Mesothelial cell of epicardium (in vitro differentiated cells): ENCODE measurements at places on chromosomes 6 and 20.

DNA sequence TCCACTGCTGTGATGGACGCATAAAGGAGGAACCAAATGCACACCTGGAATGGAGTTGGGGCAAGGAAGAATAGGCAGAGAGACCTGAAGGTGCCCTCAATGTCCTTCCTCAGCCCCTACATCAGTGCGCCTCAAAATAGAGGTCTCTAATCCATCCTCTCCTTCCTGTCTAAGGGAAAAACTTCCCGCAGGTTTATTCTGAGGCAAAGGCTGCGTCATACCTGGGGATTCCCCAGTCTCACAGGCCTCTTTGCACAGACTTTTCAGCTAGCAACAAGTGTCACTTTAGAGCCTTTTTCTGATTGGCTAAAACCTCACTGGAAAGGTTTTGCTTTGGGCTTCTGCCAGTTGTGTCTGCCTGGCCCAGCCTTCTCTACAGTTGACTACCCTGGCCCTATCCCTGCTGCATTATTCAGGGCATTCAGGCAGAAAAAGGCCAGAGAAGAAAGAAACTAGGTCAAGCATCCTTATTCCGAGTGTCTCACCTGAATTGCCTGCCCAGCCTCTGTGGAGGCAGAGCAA lies 1.8 kb upstream of the HLA-DQB1 start:
- H3K4me3 ChIP-seq: no peak overlapping the region
- no peak overlapping the region for H3K27ac ChIP-seq
- H3K4me1 ChIP-seq: peaks cover 25% of the 10 kb centered on the region
- no peak for DNase-seq
- no peaks in the 10 kb centered on the region for H3K36me3 ChIP-seq
- H3K27me3 ChIP-seq: peaks cover 46% of the 10 kb centered on the region

- no peak for DNase-seq
- H3K27me3 ChIP-seq: no peaks in the 10 kb centered on the region
- H3K36me3 ChIP-seq: no peaks in the 10 kb centered on the region
- no peak overlapping the region for H3K27ac ChIP-seq
- no peak overlapping the region for H3K4me3 ChIP-seq
- H3K4me1 ChIP-seq: no peaks in the 10 kb centered on the region
Measured at GRCh38 chr20:39429726-39430125, 467.6 kb downstream of the DHX35 start.

- H3K4me3 ChIP-seq: peak overlapping the region; percentile 81
- no peaks in the 10 kb centered on the region for H3K27me3 ChIP-seq
- H3K4me1 ChIP-seq: peaks cover 71% of the 10 kb centered on the region
- peak overlapping the region; percentile 82 for H3K27ac ChIP-seq
- no peaks in the 10 kb centered on the region for H3K36me3 ChIP-seq
Measured at GRCh38 chr6:30684386-30685156, 1.9 kb downstream of the PPP1R18 start.

DNA sequence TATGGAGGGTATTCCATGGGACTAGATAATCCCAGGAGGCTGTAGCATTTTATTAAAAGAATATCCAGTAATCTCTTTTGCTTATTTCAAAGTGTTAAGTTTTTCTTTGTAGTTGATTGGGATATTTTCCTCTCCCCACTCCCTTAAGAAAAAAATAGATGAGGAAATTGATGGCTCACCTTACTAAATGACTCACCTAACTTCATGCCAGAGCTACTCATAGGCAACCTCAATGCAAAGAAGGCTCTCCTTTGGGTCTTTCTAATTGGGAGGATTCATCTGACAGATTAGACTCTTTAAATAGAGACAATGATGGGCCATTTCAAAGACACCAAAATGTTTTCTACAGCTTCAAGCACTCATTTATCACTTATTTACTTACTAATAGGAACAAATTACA lies 528.5 kb upstream of the BTBD3 start:
- DNase-seq: no peak
- no peaks in the 10 kb centered on the region for H3K27me3 ChIP-seq
- peaks cover 2% of the 10 kb centered on the region for H3K4me1 ChIP-seq
- no peak overlapping the region for H3K27ac ChIP-seq
- no peak overlapping the region for H3K4me3 ChIP-seq

- peaks cover 4% of the 10 kb centered on the region for H3K27me3 ChIP-seq
- DNase-seq: no peak
- peaks cover 15% of the 10 kb centered on the region for H3K4me1 ChIP-seq
- no peaks in the 10 kb centered on the region for H3K36me3 ChIP-seq
- no peak overlapping the region for H3K4me3 ChIP-seq
Measured at GRCh38 chr20:31909253-31910070, 39.0 kb downstream of the TTLL9 start.

DNA sequence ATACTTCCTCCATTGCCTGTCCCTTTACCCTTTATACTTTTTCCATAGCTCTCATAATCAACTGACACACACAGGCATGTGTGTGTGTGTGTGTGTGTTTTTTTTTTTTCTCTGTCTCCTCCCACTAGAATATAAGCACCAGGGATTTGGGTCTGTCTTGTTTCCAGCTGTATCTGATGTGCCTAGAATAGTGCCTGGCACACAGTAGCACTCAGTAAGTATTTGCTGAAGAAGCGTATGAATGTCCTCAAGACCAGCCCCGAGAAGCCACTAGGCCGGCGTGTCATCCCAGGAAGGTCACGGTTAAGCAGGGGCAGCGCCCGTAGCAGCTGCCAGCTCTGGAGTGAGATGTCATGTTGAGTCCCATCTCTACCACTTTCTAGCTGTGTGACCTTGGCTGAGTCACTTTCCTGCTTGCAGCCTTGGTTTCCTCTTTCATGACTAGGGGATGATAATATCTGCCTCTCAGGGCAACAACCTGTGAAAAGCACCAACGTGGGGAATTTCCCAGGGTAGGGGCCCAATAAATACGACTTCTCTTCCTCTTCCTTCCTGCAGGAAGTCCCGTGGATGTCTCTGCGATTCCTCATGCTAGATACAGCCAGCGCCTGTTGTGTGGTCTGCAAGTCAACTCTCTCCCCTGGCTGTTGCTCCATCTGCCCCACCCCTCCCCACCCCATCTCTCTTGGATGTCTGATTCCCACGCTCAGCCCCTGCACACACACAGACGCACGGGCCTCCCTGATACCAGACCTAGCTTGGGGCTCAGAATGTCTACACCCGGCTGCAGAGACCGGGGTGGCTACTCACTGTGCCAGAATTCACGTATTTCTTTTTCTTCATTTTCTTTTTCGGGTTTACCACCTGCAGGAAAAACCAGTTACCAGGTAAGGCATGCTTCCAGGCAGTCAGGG lies 58.1 kb downstream of the RAB44 start:
- peaks cover 5% of the 10 kb centered on the region for H3K27me3 ChIP-seq
- H3K4me1 ChIP-seq: peaks cover 13% of the 10 kb centered on the region
- no peak overlapping the region for H3K27ac ChIP-seq

DNA sequence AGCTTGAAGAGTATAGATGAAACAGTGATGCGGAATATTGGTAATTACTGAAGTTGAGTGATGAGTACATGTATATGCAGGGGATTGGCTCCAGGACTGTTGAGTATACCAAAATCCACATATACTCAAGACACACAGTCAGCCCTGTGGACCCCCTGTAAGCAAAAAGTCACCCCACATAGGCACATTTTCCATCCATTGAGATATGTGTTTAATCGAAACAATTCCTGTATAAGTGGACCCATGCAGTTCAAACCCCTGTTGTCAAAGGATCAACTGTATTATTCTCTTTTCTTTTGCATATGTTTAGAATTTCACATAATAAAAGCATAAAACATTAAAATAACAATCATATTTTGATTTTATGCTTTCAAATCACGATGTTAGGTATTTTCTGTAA lies 32.1 kb upstream of the FILIP1 start:
- H3K27me3 ChIP-seq: no peaks in the 10 kb centered on the region
- H3K36me3 ChIP-seq: peaks cover 1% of the 10 kb centered on the region
- no peak overlapping the region for H3K4me3 ChIP-seq
- peaks cover 27% of the 10 kb centered on the region for H3K4me1 ChIP-seq

DNA sequence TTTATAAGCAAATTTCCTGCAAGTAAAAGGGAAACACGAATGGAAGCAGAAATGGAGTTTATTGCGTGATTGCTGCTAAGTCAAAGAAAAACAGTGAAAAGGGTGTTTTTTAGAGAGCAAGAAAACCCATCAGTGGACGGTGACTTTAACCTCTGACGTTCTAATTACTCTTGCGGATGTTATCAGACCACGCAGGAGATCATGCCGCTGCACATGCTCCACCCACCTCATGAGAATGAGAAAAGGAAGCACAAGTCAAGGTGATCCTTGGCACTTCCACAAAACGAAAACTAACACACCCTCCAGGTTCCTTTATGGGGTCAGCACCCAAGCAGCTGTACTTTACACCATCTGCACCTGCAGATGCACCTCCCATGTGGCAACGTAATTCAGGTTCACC lies 45.0 kb downstream of the LYRM4 start:
- H3K4me3 ChIP-seq: no peak overlapping the region
- H3K36me3 ChIP-seq: no peaks in the 10 kb centered on the region
- DNase-seq: no peak
- H3K4me1 ChIP-seq: peaks cover 59% of the 10 kb centered on the region
- no peak overlapping the region for H3K27ac ChIP-seq

DNA sequence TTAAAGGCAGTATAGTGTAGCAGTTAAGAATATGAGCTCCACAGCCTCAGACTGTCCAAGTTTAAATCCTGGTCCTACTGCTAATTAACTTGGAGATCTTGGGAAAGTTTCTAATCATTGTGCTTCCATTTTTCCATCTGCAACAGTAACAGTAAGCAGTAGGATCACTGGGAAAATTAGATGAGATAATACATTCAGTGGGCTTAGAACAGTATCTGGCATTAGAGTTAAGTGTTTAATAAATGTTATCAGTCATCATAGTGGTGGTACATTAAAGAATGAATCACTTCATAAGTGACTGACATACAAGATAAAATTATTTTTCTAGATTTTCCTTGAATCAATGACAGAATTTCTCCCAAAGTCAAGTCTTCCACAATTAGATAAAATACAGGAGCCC lies 5.0 kb downstream of the NHSL1 start:
- H3K36me3 ChIP-seq: peaks cover 8% of the 10 kb centered on the region
- DNase-seq: no peak
- peak overlapping the region; percentile 95 for H3K27ac ChIP-seq
- H3K27me3 ChIP-seq: no peaks in the 10 kb centered on the region
- peaks cover 74% of the 10 kb centered on the region for H3K4me1 ChIP-seq

DNA sequence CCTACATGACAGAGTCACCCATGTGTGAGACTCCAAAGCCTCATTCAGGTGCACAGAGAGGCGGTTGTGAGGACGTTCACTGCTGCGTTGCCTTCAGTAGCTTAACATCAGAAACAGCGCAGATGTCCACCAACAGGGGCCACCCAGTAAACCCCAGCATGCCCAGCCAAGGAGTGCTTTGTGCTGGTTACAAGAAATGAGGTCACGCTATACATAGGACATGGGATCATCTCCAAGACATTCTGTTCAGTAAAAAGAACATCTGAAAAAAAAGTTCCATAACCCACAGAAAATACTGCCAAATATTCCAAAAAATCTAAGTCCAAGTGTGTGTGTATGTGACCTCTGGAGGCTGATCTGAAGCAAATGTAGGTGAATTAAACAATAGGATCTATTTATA lies 16.0 kb downstream of the SLC52A3 start:
- H3K36me3 ChIP-seq: no peaks in the 10 kb centered on the region
- no peak overlapping the region for H3K27ac ChIP-seq
- no peaks in the 10 kb centered on the region for H3K4me1 ChIP-seq
- no peak for DNase-seq

DNA sequence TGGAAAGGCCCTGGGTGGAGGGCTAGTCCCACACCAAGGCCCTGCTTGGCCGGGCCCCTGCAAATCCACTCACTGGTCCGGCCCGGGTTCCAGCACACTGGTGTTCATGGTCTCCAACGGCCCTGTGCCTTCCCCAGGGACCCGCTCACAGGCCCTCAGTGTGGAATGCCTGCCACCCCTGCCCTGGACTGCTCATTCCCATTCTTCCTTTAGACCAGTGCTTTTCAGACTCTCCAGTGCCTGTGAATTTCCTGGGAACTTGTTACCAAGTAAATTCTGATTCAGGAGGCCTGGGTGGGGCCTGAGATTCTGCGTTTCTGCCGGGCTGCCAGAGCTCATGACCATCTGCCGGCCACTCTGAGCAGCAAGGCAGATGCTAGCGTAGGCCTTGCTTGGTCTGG lies 5.7 kb upstream of the PXDC1 start:
- no peak overlapping the region for H3K27ac ChIP-seq
- H3K27me3 ChIP-seq: no peaks in the 10 kb centered on the region
- no peaks in the 10 kb centered on the region for H3K36me3 ChIP-seq
- no peak overlapping the region for H3K4me3 ChIP-seq

- peak; percentile 76 for DNase-seq
- peak within 1 kb of the TSS; percentile 92 for H3K4me3 ChIP-seq
- peaks cover 4% of the 10 kb centered on the region for H3K27me3 ChIP-seq
- peaks cover 2% of the 10 kb centered on the region for H3K36me3 ChIP-seq
Measured at GRCh38 chr6:31403283-31404060, at the start of gene MICA. Gene MICA (plus strand): TSS chr6:31403595. CDS start chr6:31403633, 38 bp downstream.

DNA sequence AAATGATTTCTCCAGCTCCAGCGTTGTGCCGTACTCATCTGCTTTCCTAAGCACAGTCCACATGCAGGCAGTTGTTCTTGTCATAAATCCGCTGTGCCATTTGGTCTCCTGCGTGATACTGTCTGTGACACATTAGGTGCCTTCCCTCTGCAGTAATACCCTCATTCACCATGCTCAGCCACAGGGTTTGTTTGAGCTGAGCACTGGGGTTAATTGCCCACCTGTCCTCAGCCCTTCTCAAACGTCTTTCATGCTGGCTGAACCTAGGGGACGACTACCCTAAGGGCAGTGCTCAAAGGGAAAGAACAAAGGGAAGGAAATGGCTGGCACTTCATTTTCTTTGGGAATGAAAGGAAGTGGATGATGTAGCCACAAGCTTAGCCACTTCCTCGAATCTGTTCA lies 64.2 kb upstream of the MYLIP start:
- no peaks in the 10 kb centered on the region for H3K27me3 ChIP-seq
- peaks cover 7% of the 10 kb centered on the region for H3K4me1 ChIP-seq
- no peak overlapping the region for H3K4me3 ChIP-seq
- no peaks in the 10 kb centered on the region for H3K36me3 ChIP-seq
- no peak for DNase-seq
